H1 (cell line): ENCODE measurements at places on chromosomes 7 and 10. TPM values are rescaled to one million over a fixed set of nuclear protein-coding genes. Genes with fewer than 3 reads are reported as not detected.

DNA sequence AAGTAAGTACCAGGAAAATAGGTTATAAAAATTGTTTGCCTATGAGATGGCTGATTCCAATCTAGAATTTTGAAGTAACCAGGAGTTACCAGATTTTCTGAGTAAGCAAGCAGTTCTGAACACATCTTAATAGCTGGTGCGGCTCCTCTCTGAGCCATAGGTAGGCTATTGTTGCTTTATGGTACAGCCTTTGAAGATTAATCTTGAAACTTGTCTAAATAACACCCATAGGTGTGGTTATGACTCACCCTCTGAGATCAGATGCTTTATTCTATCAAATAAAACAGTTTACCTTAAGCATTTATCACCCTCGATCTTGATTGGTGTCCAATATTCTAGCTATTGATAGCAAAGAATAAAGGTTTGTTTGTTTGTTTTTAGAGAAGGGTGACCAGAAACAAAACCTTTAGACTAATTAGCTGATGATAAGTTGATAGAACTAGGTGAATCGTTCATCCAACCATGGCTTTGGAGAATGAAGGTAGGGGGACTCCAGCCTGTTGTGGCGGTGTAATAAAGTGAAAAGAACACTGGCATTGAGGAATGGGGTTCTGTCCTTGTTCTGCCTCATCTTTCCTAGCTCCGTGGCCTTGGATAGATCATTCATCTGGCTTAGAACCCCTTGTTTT is 72.2 kb downstream of the VTI1A start:
- DNase-seq = no peak
- H3K27ac ChIP-seq = no peak overlapping the region
- H3K4me3 ChIP-seq = no peak overlapping the region
- H3K4me1 ChIP-seq = no peaks in the 10 kb centered on the region
- H3K27me3 ChIP-seq = no peaks in the 10 kb centered on the region

GRCh38 chr10:71082960-71083715 is 129.2 kb upstream of the UNC5B start:
- no peak for DNase-seq
- H3K4me3 ChIP-seq = no peak overlapping the region
- 0 out of 2 replicates have a peak, but pooled peaks cover 4% of the 10 kb centered on the region for H3K4me1 ChIP-seq
- H3K36me3 ChIP-seq = no peaks in the 10 kb centered on the region
- H3K27me3 ChIP-seq = no peaks in the 10 kb centered on the region; the same call in 1 of the 2 replicates

- no peaks in the 10 kb centered on the region for H3K27me3 ChIP-seq
- H3K4me3 ChIP-seq = no peak overlapping the region
- H3K27ac ChIP-seq = no peak overlapping the region
- DNase-seq = no peak
- peaks cover under 1% of the 10 kb centered on the region; the same call in 1 of the 2 replicates for H3K4me1 ChIP-seq
Measured at GRCh38 chr10:73584737-73585136, 6.4 kb downstream of the USP54 start.

GRCh38 chr10:80281292-80281691 is 8.2 kb downstream of the MAT1A start:
- H3K27me3 ChIP-seq = no peaks in the 10 kb centered on the region; the same call in 1 of the 2 replicates
- H3K27ac ChIP-seq = no peak overlapping the region
- H3K4me3 ChIP-seq = no peak overlapping the region
- H3K36me3 ChIP-seq = no peaks in the 10 kb centered on the region
- no peak for DNase-seq

Gene SPDYE2B
- total RNA-seq = not detected in 2 replicates

GRCh38 chr10:30134171-30134945 is 75.0 kb upstream of the JCAD start:
- no peak overlapping the region for H3K4me3 ChIP-seq
- no peak overlapping the region for H3K27ac ChIP-seq
- no peak for DNase-seq
- no peaks in the 10 kb centered on the region for H3K36me3 ChIP-seq
- H3K4me1 ChIP-seq = no peaks in the 10 kb centered on the region
- no peaks in the 10 kb centered on the region for H3K27me3 ChIP-seq

GRCh38 chr10:84290235-84290634 is 38.2 kb upstream of the CCSER2 start:
- DNase-seq = no peak
- H3K4me1 ChIP-seq = no peaks in the 10 kb centered on the region
- no peak overlapping the region for H3K4me3 ChIP-seq

DNA sequence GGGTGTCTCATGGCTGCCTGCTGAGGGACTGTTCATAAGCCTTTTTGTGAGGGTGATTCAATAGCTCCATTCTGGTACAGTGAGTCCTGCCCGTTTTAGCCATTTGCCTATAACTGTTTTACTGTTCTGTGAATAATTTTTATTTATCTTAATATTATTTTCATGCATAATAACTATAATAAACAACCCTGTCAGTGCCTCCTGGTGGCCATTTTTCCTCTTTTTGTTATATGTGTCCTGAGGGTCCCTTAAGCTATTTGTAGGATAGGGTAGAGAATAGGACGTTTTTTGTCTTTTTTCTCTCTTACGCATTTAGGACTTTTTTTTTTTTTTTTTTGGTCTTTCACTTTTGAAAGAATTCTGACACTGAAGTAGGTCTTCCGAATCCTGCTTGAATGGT is 2.9 kb downstream of the C1QL3 start:
- H3K4me3 ChIP-seq = no peak overlapping the region
- H3K36me3 ChIP-seq = no peaks in the 10 kb centered on the region
- DNase-seq = no peak
- peaks cover 44% of the 10 kb centered on the region for H3K27me3 ChIP-seq

Gene FGL2
- total RNA-seq = not detected in 2 replicates

- no peak overlapping the region for H3K27ac ChIP-seq
- no peaks in the 10 kb centered on the region for H3K27me3 ChIP-seq
- H3K4me3 ChIP-seq = no peak overlapping the region
- no peaks in the 10 kb centered on the region for H3K4me1 ChIP-seq
- H3K36me3 ChIP-seq = no peaks in the 10 kb centered on the region
Measured at GRCh38 chr10:47318706-47319105, 3.5 kb upstream of the GDF2 start.

Gene OR13A1
- not detected in 2 replicates for total RNA-seq

GRCh38 chr10:77196614-77197013 is 441.0 kb downstream of the KCNMA1 start:
- no peak for DNase-seq
- H3K4me3 ChIP-seq = no peak overlapping the region
- H3K4me1 ChIP-seq = peaks cover 2% of the 10 kb centered on the region
- no peaks in the 10 kb centered on the region for H3K36me3 ChIP-seq
- no peak overlapping the region for H3K27ac ChIP-seq
- H3K27me3 ChIP-seq = no peaks in the 10 kb centered on the region

DNA sequence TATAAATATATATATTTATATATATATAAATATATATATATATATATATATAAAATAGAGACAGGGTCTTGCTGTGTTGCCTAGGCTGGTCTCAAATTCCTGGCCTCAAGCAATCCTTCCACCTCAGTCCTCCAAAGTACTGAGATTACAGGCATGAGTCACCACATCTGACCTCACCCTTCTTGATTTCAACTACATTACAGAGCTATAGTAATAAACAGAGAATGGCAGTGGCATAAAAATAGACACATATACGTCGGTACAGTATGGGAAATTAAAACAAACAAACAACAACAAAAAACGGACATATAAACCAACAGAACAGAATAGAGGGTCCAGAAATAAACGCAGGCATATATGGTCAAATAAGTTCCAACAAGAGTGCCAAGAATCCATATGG is 77.6 kb upstream of the PPP1R3A start:
- H3K27ac ChIP-seq = no peak overlapping the region
- no peak overlapping the region for H3K4me3 ChIP-seq
- DNase-seq = no peak
- no peaks in the 10 kb centered on the region for H3K27me3 ChIP-seq
- no peaks in the 10 kb centered on the region for H3K36me3 ChIP-seq

DNA sequence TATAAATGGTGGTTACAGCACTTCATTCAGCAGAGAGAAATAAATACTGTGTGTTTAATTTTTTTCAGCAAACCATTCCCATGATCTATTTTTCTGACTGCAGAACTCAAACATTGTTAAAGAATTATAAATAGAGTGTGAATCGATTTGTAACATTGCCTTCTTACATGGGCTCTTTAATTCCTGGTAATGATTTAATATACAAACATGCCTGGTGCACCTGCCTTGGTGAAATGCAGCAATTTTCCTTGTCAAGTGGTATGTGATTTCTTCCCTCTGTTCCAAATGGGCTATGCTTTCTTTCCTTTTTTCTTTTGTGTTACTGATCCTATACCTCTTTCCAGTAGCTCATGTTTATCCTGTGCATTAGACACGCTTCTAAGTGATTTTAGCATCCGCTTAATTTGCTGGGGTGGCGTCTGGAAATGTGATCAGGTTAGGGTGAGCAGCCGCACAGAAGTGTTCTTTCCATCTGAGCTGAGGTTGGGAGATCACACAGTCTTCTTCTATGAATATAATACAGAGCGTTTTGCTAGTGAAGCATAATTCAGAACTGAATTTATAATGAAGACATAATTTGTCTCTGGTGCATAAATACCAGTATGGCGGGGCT is 94.3 kb upstream of the ITGB1 start:
- no peak overlapping the region for H3K27ac ChIP-seq
- no peak overlapping the region for H3K4me3 ChIP-seq
- H3K4me1 ChIP-seq = no peaks in the 10 kb centered on the region
- H3K27me3 ChIP-seq = no peaks in the 10 kb centered on the region

DNA sequence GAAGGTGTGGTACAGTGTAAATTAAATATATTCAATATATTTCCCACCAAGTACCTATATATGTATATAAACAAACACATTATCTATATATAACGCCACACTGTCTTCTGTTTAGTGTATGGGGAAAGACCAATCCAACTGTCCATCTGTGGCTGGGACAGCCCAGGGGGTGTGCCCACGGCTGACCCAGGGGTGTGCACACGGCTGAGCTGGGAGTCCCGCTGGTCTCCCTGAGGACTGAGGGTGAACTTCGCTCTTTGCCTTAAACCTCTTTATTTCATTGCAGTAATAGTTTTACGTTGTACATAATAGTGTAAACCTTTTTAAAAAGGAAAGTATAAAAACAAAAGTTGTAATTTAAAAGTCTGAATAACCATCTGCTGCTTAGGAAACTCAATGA is 6.3 kb downstream of the EN2 start:
- peaks cover 16% of the 10 kb centered on the region; the same call in 1 of the 2 replicates for H3K4me1 ChIP-seq
- H3K4me3 ChIP-seq = no peak overlapping the region
- H3K36me3 ChIP-seq = no peaks in the 10 kb centered on the region
- peaks cover 94% of the 10 kb centered on the region for H3K27me3 ChIP-seq

Gene NPFFR1
- total RNA-seq = 0.06 TPM in 1 of 2 replicates, not detected in the other

Gene TACC2
- 46.6 and 48.5 TPM in 2 replicates for total RNA-seq

Gene SH2D4B
- 0.10 and 0.13 TPM in 2 replicates for total RNA-seq

Gene ADIRF
- total RNA-seq = not detected in 2 replicates

Gene TCERG1L
- total RNA-seq = 6.9 and 7.5 TPM in 2 replicates

Gene CTAGE8
- not detected in 2 replicates for total RNA-seq

Gene SEMA3A
- 42.3 and 45.9 TPM in 2 replicates for total RNA-seq

Gene TEX47
- not detected in 2 replicates for total RNA-seq

DNA sequence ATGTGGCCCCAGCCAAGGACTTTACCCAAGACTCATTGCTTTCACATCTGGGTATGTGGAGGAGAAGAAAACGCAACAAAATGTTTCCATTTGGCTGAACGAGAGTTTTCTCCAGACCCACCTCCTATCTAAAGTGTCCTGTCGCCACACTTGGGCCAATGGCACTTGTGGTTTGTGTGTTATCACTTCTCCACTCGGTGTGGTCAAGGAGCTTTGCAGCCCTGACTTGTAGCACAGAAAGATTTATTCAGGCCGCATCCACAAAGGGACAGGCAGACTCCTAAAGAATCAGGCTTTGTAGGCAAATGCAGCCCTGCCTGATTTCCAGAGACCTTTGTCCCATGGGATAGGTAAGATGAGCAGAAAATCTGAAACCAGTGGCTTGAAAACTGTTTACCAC is 12.8 kb upstream of the LRRC4 start:
- no peaks in the 10 kb centered on the region for H3K4me1 ChIP-seq
- DNase-seq = no peak
- no peak overlapping the region for H3K4me3 ChIP-seq
- no peak overlapping the region for H3K27ac ChIP-seq
- no peaks in the 10 kb centered on the region for H3K27me3 ChIP-seq

- no peak overlapping the region for H3K4me3 ChIP-seq
- no peak for DNase-seq
- H3K27me3 ChIP-seq = peaks cover 1% of the 10 kb centered on the region
- H3K4me1 ChIP-seq = no peaks in the 10 kb centered on the region
Measured at GRCh38 chr10:105473170-105473569, 832.1 kb downstream of the SORCS3 start.

DNA sequence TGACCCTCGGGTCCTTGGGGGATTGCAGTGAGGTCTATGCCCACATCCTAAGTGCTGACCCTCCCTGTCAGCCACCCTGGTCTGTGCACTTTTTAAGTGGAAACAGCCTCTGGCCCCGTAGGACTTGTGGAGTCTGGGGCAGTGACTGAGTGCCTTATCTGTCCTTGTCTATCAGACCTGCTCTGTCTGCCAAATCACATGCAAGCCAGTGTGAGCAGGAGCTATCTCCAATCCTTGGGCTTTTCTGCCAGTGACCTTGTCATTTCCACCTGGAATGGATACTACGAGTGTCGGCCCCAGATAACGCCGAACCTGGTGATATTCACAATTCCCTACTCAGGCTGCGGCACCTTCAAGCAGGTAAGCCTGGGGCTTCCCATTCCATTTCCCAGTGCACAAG is 62.7 kb downstream of the C10orf120 start:
- no peaks in the 10 kb centered on the region for H3K4me1 ChIP-seq
- H3K4me3 ChIP-seq = no peak overlapping the region
- H3K36me3 ChIP-seq = no peaks in the 10 kb centered on the region
- no peak for DNase-seq

Gene C10orf143
- 1.3 and 2.0 TPM in 2 replicates for total RNA-seq

- no peak overlapping the region for H3K4me3 ChIP-seq
- H3K36me3 ChIP-seq = no peaks in the 10 kb centered on the region
- no peak overlapping the region for H3K27ac ChIP-seq
- H3K27me3 ChIP-seq = no peaks in the 10 kb centered on the region
- H3K4me1 ChIP-seq = no peaks in the 10 kb centered on the region
- no peak for DNase-seq
Measured at GRCh38 chr7:93327006-93327633, 95.0 kb downstream of the VPS50 start.

Gene MKX
- total RNA-seq = 0.92 and 1.3 TPM in 2 replicates

Gene PNLIP
- not detected in 2 replicates for total RNA-seq

DNA sequence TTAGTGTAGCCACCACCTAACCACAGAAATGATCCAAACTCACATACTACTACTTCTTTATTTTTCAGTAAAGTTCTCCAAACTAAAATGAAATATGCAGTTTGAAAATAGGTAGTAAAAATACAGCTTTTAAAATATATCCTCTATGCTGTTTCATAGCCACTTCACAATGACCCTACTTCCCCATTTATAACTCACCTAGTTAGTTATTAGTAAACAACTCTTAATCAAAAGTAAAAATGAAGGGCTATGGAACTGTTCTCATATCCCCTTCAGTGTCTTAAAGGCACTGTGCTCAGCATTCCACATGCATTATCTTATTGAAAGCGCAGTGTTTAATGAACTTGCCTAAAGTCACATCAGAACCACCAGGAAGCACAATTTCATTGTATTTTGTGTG is 43.5 kb downstream of the KMT2C start:
- no peaks in the 10 kb centered on the region for H3K27me3 ChIP-seq
- no peak overlapping the region for H3K4me3 ChIP-seq
- H3K27ac ChIP-seq = no peak overlapping the region
- H3K36me3 ChIP-seq = no peaks in the 10 kb centered on the region

Gene ZNF800
- total RNA-seq = 5.5 and 6.5 TPM in 2 replicates
